Myocyte (in vitro differentiated cells): ENCODE measurements at places on chromosomes 4 and X.

GRCh38 chr4:4344915-4345527, 41.9 kb upstream of the NSG1 start:
- no peak for DNase-seq

- DNase-seq: peak; percentile 33
Observed at GRCh38 chrX:101257448-101258258, 33.5 kb downstream of the TAF7L start.

- DNase-seq: no peak
Observed at GRCh38 chr4:146108756-146109155, 66.8 kb upstream of the LSM6 start.

GRCh38 chr4:52173470-52174045, 122.5 kb downstream of the SPATA18 start:
- DNase-seq: peak; percentile 30

- no peak for DNase-seq
Observed at GRCh38 chrX:110081740-110082139, 78.8 kb downstream of the TMEM164 start.

- no peak for DNase-seq
Observed at GRCh38 chr4:59540311-59540710, 1659.8 kb upstream of the ADGRL3 start.

DNA sequence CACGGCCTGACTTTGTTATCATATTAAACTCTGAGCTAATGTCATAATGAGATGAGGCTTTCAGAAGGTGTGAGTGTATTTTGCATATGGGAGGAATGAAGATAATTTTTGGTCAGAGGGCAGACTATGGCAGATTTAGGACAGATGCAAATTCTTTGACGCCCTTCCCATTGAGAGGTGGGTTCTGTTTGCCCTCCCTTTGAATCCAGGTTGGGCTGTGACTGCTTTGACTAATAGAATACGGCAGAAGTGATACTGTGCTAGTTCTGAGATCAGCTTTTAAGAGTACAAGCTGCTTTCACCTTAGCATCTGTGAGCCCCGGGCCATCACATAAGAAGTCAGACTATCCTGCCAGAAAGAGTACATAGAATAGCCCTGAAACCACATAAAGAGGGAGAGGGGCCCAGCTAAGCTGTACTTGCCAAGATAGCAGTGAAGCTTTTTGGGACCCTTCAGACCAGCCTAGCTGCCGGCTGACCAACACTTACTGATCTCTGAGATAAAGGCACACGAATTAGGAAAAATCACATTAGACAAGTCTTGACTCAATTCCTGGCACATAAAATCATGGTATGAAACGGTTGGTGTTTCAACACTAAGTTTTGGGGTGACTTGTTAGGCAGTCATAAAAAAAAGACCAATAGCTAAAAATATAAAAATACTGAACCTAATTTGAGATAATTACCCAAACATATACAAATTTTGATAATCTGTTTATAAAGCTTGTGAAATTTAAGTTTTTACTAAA, 166.7 kb upstream of the SH3RF1 start:
- DNase-seq: no peak

GRCh38 chr4:184792950-184793555, 32.7 kb downstream of the ACSL1 start:
- DNase-seq: peak; percentile 53

DNA sequence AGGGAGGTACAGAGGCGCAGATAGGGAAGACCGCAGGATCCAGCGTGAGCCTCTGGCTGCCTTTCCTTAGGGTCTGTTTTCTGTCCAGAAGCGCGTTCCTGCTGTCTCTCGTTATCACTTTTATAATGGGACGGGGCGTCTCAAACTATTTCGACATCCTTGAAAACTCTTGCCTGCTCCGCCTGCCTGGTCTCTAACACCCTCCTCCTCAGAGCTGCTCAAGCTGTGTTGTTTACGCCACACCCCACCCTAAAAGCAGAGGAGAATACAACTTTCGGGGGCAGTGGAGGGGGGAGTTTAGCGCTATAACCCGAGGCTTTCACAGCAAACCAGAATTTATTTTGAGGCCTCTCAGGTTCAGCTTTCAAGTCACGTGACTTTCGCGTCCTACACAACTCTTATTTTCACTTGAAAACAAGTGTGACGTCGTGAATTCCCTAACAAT, 646 bp upstream of the FAM3A start:
- no peak for DNase-seq

DNA sequence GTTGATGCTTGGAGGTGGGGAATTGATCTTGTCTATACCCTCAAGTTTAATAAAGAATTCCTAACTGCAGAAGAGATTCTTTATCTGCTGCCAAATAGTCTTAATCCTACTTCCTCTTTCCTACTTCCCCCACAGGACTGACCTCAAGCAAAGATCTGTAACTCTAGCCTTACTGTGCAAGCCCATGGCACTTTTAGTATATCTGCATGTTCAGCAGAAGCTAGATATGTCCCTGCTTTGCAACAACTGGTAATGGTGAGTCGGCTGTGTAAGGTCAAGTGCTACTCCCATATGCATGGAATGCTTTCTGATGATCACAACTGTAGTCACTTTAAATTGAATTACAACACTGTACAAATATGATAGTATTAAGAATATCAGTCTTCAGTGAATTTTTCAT, 26.3 kb upstream of the PDS5A start:
- no peak for DNase-seq

GRCh38 chrX:51420610-51421009, 75.8 kb downstream of the NUDT11 start:
- peak; percentile 55 for DNase-seq

DNA sequence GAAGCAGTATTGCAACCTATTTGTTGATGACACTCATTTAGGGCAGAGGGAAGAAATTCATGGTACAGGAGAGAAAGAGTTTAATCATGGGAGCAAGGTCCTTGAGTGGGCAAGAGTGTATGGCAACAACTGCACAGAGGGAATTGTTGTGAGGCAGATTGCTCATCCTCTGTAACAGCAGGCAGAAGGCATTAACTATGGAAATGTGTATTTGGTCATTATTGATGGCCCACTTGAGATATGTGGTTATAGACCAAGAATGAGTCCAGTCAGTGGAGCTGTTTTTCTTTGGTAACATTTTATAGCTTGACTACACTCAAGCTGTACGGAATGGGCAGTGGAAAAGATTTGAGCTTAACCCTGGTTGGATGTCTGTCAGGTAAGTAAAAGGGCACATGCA, 15.9 kb downstream of the PLRG1 start:
- no peak for DNase-seq

GRCh38 chr4:184461711-184462441, 12.5 kb downstream of the IRF2 start:
- no peak for DNase-seq

- DNase-seq: no peak
Observed at GRCh38 chrX:37854148-37854547, 6.8 kb upstream of the DYNLT3 start.

- DNase-seq: peak; percentile 31
Observed at GRCh38 chr4:40254608-40255392, 58.0 kb downstream of the RHOH start.

DNA sequence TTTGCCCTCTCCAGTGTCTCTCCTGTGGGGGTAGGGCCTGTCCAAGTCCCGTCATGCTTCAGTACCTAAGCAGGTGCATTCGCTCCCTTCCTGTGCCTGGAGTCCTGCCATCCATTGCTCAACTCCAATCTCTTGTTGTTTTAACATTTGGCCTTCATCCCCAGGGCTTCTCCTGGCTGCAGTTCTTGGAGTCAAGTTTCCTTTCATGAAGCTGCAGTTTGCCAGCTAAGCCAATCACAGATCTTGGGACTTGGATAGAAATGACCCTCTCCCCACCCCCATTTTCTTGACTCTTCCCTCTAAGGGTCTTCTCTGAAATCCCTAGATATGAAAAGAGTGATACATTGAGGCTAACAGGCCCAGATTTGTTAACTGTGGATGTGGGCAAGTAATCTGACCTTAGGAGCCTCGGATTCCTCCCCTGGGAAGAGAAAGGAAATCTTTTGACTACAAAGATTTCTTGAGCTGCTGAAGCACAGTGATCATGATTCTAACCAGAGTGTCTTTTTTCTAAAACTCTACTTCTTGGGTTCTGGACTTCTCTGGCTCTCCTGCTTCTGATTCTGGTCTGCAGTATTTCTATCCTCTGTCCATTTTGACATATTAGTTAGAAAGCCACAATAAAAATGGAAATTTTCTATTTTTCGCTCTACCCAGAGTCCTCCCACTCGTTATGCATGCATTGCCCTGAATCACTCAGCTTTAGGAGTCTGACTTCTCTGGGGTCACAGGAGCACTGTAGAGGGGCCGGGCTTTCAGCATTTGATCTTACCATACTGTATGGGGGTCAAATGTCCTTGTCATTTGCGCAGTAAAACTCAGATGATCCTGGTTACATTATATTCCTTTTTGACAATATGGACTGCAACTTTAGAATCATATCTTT, 61.0 kb downstream of the CHRNA9 start:
- peak; percentile 68 for DNase-seq

DNA sequence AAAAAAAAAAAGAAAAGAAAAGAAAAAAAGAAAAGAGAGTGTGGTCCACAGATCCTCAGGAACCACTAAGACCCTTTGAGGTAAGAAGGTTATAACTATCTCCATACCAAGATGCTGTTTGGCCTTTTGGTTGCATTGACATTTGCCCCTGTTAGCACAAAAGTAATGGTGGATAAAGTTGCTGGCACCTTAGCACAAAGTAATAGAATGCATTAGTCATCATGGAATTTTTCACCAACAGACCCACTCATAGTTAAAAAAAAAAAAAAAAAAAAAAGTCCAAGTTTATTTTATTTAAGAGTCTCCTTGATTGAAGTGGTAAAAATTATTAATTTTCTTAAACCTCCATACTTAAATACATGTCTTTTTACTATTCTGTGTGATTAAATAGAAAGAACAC, 78.4 kb upstream of the RBPJ start:
- DNase-seq: no peak

GRCh38 chr4:186844059-186844681, 120.5 kb upstream of the FAT1 start:
- DNase-seq: peak; percentile 90

GRCh38 chr4:189974056-189974455, 33.4 kb downstream of the FRG1 start:
- DNase-seq: peak; percentile 12

DNA sequence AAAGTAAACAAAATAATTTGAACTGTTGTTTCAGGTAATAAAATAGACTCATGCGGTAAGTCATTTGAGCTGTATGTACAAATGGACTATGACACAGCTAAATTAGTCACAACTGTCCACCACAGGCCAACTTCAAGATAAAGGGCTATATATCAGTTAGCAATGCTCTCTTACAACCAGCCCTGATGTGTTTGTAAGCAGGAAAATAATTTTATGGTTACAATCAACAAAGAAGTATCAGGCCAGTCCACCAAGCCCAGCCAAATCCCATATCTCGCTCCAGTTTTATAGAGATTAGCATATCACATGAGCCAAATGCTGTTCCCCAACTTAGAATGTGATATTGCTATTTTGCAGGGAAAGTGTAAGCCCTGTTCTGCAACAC, 511 bp upstream of the DUSP21 start:
- DNase-seq: peak; percentile 1

- DNase-seq: no peak
Observed at GRCh38 chr4:39759569-39759968, 61.6 kb downstream of the UBE2K start.

- DNase-seq: no peak
Observed at GRCh38 chr4:5971078-5971450, 47.2 kb downstream of the C4orf50 start.

DNA sequence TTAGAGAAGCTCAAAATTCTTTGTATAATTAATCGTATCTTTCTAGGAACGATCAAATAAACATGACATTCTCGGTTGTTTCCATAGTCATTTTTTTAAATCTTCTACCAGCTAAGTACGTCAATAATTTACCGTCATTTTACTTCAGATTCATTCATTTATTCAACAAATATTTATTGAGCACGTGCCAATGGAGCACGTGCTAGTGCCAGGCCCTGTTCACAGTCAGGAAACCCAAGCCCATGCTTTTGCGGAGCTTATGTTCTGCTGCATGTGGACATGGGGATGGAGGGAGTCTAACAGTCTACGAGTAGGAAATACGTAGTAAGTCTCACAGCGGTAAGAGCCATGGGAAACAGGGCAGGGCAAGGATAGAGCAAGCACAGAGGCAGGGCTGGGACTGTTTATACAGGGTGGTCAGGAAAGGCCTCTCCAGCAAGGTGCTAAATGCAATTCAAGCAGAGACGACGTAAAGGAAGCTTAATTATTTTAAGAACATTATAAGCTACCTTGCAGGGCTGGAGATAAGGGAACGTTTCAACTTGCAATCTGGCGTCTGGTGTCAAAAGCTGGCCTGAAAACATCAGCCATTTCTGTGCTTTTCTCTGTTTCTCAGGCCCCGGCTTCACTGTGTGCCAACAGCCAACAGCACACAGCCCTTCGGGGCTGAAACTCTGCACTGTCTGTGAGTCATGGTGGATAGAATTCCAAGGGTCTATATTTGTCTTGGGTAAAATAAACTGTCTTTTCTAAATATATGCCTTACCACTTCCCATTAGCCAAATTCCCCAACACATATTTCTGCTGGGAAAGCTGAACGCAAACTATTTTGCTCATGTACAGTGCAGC, 517.1 kb upstream of the ZFP42 start:
- DNase-seq: peak; percentile 92

GRCh38 chrX:14964500-14964899, 91.3 kb downstream of the MOSPD2 start:
- DNase-seq: no peak

- DNase-seq: no peak
Observed at GRCh38 chr4:110596431-110596830, 26.4 kb downstream of the PITX2 start.

GRCh38 chrX:3271183-3271833, 75.1 kb downstream of the MXRA5 start:
- no peak for DNase-seq

DNA sequence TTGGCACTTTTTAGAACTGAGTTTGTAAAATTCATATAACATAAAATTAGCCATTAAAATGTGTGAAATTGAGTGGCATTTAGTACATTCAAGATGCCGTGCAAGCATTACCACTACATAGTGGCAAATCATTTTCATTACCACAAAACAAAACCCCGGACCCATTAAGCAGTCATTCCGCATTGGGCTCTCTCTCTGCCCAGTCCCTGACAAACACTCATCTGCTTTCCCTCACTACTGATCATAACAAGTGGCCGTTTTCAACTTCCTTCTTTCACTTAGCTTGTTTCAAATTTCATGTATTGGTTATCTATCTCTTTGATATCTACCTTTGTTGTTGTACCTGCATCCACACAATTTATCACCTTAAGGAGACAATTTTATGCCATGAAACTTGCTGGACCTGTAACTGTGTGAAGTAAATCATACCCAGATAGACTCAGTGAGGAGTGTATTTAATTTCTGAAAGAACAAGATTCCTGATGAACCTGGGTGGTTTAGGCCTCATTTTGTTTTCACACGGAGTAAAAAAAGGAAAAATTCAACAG, 202.1 kb downstream of the OR13H1 start:
- DNase-seq: no peak

DNA sequence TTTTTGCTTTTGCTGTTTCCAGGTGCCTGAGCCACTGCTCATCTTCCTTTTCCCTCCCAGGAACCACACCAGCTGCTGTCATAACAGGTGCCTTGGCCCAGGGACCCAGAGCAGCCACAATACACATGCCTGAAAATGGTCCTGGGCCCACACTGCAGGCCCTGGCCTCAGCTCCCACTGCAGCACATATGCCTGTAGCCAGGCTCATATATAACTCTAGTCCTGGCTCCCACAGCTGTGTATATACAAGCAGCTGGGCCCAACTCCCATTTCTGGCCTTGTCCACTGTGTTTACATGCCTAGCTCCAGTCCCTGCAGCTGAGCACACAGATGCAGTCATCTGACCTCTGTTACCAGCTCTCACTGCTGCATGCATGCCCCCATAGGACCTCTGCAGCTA, 930.5 kb downstream of the ADGRL3 start:
- no peak for DNase-seq

GRCh38 chr4:65046192-65047133, 623.8 kb downstream of the EPHA5 start:
- DNase-seq: peak; percentile 50
